NCI-H460 (cell line): ENCODE measurements at places on chromosomes 5 and 9. TPM values are rescaled to one million over a fixed set of nuclear protein-coding genes. Genes with fewer than 3 reads are reported as not detected.

DNA sequence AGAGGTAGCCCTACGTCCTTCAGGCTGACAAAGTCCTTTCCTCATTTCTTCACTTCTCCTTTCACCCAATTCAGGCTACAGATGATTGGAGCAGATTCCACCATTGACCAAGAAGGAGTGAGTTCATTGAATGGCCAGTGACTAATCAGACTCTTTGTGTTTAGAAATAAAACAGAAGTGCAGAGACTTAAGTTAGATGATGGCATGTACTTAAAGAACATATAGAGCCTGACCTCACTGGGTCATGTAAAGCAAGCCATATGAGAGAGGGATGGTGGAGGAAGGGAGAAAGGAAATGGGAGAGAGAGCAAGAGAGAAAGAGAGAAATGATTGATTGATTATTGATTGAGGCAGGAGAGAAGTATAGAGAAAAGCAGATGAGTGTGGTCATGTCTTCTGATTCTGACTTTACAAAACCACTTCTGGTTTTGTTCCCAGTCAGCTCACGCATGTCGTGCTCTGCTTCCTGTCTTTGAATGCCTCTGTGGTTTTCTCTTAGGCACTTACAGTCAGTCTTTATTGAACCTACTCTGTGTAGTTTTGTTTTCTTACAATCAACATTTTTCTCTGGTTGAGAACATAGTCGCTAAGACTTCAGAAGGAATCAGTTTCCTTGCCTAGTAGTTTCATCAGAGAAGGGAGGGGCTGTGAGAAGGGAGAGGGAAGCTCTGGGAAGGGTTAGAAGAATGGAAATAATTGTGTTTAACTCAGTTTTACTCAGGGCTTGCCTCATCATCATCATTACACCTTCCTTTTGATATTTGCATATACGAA lies 149.2 kb upstream of the KLF9 start:
- no peak for DNase-seq

DNA sequence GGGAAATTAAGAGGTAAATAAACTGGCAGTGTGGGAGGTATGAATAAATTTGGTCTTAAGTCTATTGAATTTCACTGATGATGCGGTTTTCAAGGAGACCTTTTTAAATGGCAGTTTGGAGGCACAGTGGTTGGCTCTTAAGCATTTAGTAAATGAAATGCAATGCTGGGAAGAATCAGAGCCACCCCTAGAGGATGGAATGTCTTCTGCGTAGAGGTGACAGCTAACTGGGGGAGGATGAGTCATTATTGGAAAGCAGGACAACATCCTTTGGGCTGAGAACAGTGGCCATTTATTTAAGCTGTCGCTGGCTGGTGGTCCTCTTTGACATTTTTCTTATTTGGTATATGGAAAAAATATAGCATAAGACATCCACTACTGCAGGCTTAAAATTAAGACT lies 163.2 kb downstream of the SH3GL2 start:
- no peak for DNase-seq

- no peak for DNase-seq
Measured at GRCh38 chr5:177550122-177550521, 4.2 kb downstream of the FAM193B start.

DNA sequence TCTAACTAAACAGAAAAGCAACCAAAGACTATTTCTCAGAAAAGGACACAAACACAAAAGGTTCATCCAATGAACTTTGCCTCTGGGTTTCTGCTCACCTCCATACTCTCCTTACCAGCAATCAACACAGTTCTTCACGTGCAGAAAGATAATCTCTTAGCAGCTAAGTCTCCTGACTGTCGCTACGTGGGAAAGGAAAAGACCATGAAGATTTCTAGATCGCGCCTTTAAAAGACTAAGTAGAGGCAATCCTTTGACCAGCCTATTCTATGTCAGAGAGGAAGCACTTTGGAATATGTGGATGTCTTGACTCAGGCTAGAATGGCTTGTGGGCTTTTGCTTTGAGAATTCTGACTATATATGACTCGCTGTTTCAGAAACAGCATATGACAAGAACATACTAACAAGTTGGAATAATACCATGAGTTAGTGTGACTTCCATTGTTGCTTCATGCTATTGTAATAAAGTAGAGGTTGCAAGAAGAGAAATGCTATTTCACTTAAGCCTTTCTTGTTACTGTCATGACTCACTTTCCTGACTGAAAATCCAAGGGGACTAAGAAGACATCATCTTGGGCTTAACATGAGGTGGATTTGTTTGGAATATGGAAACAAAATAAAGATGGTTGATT lies 339.5 kb upstream of the RFX3 start:
- DNase-seq: no peak

DNA sequence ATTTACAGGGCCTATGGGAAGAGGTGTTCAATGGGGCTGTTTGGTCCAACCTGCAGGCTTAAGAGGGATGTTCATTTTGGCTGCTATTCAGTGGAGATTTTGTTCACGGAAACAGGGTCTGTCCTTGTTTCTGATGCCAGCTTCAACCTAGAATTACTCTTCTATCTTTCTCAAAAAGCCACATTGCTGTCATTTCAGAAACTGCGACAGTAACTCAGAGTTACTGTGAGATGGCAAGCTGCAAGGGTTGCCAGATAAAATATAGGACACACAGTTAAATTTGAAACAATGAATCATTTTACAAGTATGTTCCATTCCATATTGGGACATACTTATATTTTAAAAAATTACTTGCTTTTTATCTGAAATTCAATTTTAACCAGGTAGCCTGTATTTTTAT lies 128.0 kb downstream of the NPR3 start:
- DNase-seq: no peak

DNA sequence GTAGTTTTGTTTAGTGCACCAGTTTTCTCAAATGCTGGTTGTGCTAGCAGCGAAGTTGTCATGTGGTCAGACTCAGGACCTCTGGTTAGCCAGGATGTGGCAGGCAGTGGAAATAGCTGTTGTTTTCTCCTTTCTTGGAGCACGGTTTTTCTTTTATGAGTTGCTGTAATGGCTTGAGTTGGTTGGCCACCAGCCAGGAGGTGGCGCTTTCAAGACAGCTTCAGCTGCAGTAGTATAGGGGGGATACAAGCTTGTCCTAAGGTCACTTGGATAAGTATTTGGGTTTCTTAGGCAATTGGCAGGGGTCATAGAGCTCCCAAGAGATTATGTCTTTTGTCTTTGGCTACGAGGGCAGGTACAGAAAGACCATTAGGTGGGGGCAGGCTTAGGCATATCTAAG lies 274.2 kb upstream of the TARS1 start:
- DNase-seq: no peak

- DNase-seq: no peak
Measured at GRCh38 chr5:3002230-3002629, 250.8 kb upstream of the IRX2 start.

DNA sequence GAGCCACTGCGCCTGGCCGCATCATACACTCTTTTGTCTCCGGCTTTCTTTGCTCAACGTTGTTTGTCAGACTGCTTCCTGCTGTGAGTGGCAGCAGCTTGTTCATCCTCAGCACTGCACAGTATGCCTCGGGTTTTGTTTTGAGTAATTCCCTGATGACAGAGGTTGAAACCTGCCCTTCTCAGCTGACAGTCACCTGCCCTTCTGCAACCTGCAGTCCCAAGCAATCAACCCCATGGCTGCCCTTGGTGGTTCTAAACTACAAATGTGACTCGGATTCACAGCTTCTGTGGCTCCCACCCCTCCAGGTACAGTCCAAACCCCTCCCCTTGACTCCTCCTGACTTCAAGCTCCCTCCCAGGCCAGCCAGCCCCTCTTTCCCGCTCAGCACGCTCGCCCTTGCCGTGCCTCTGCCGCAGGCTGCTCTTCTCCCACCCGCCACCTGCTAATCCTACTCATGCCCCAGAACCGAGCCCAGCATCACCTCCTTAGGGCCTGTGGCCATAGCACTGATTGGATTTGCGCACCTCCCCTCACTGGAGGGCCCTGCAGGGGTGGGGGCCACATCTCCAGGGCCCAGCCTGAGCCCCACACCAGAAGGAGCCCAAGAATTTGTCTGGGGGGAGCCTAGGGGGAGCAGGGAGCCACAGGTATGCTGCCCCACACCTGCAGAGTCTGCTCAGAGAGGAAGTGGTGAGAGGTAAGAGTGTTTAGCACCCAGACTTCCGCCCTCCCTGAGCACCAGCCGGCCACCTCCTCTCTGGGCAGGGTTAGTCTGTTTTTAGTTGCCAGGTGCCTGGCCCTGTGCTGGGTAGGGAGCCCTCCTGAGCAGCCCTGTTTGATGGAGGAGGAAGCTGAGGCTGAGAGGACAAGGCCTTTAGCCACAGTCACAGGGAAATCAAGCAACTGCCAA lies 10.1 kb downstream of the EEIG1 start:
- DNase-seq: no peak

DNA sequence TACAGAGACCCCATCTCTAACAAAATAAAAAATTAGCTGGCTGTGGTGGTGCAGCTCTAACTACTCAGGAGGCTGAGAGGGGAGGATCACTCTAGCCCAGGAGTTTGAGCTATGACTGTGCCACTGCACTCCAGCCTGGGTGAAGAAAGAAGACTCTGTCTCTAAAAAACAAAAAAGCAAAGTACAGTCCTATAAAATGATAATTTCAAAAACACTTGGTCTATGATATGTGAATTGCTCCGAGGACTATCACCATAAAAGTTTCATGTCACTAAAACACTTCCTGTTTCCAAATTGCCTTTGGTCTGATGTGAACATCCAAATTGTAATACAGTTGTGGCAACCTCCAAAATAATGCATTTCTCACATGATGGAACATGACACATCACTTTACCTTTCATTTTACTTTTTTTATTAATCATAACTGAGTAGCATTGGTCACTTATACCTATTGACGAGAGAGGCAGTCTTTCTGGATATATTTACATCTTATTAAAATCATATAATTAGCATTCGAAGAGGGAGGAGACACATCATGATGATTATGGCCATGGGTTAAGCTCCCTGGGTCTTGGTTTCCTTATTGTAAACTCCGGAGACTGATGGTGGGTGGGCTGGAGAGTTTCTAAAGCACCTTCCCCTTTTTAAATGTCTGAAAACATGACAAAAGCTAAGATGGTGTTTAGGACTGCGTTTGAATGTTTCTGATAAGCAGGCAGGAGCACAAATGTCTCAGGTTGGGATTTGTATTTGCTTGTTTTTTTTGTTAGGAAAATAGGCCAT lies 25.8 kb upstream of the CD180 start:
- DNase-seq: no peak

DNA sequence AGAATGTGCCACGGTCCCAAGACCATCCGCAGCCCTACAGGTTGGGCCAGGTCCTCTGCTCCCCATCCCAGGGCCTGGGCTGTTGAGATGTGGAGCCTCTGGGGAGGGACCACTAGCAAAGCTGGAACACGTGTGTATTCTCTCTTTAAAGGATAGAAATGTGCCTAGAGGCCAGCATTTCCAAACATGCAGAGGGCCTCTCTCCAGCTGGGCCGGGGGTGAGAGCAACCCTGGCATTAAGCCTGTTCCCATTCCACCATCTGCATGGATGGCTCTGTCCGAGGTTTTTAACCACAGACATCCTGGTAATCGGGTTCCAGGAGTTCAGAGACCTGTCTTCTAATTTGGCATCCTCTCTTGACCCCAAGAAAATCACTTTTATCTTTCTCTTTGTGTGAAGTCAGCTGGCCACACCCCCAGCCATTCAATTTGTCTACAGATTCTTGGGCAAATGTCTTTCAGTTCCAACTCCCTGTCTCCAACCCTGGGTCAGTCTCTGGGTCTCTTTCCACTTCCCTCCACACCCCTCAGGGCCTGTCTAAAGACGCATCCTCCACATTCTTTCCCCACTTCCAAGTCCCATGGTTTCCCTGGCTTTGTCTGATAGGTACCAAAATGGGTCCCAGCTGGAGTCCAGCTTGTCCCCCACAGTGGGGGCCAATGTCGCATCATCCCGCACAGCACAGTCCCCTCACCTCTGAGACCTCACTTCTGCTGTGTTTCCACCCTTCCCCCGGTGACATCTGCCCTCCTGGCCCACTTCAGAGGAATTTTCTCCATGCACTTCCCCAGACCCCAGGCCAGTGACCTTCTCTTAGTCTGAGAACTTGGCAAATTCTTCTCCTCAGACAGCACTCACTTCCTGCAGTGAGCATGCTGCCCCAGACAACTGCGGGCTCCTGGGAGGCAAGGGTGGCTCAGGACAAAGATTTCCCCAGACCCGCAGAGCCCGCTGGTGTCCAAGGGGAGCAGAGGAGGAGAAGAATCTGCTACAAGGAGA lies 56.8 kb downstream of the PTPDC1 start:
- DNase-seq: no peak

GRCh38 chr5:116778651-116779280 lies 204.1 kb upstream of the SEMA6A start:
- no peak for DNase-seq

DNA sequence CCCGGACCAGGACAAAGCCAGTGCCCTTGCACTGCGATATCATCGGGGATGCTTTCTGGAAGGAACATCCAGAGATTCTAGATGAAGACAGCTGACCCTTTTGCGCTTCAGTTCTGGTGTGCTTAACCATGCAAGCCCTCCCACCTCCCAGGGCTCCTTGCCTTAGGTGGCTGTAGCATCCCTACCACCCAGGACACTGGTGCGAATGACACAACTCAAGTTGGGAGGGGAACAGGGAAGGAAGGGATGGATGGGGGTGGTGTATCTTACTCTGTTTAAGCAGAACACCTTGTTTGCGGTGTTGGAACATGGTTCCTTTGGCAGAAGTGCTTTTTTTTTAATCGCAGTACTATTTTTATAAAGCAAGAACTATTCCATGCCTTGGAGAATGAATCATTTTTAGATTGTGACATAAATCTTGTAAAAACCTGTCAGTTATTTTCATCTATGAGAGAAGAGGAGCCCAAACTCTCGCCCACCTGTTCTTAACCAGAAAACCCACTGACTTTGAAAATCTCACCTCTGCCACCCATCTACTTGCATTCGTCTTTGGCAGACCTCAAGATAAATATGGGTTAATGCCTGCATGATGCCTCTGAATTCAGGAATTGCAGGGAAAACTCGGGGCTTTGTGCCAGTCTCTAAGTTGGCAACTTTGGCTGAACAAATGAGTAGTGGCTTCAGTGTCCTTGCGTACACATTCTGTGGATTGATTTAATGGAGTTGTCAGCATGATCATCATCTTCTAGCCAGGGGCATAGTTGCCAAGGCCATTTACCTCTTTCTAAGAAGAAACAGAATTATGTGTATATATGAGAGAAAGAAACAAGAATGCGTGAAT lies 3.9 kb upstream of the LSM11 start:
- no peak for DNase-seq

DNA sequence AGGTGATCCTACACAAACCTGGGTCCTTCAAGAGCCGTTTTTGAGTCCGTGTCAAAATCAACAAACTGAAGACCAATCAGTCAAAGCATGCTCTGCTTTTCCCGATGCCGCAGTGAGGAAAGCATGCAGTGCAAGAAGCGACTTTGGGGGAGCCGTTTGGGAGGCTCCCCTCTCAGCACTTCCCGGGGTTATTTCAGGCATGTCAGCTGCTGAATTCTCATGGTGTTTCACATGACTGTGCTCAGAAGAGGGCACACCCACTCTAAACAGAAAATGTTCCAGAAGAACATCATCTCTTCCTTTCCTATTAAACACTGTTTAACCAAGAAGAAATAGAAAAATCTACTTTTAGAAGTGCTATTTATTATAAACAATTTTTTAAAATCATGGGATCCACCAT lies 125.5 kb downstream of the EPB41L4A start:
- no peak for DNase-seq

- no peak for DNase-seq
Measured at GRCh38 chr9:126474206-126474765, 139.4 kb upstream of the LMX1B start.

LECT2 gene
- total RNA-seq: not detected in 2 replicates

RBM27 gene
- 30.0 and 35.9 TPM in 2 replicates for total RNA-seq

PGM5 gene
- total RNA-seq: 0.07 TPM in 1 of 2 replicates, not detected in the other

ACTBL2 gene
- not detected in 2 replicates for total RNA-seq
